ENCODE measurements at places on chromosomes 4 and X. TPM values are rescaled to one million over a fixed set of nuclear protein-coding genes. Genes with fewer than 3 reads are reported as not detected.
A peak's percentile ranks its signal among the peaks of the same experiment; 100 is the strongest.

PFKFB1 gene
- total RNA-seq, result 0.38 TPM

TLL1 gene
- not detected for total RNA-seq

F11 gene
- not detected for total RNA-seq

DUSP9 gene
- not detected for total RNA-seq

FAM184B gene
- not detected for total RNA-seq

DMRTC1 gene
- 0.71 TPM for total RNA-seq

VMA21 gene
- total RNA-seq, result 19.3 TPM

DNA sequence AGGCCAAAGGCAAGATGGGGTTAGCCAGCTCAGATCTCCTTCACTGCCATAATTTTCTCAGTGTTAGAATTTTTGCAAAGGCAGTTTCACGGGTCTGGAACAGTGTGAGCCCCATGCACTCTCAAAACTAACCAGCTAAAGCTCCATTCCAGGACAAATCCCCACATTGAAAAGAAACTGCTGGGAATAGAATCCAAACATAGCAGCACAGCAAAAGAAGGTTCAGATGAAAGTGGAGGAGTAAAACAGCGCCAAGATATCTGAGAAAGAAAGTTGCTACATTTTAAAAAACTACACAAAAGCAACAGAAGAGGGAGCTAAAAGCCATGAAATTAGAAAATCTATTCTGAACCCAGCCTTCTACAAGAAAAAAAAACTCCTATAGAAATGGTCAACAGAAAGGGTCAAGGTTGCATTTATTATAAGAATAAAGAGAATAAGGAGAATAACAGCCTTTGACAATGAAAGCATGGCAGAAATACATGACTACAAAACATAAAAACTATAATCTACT, 39.6 kb upstream of the SLC7A3 start:
- DNase-seq, result peak; percentile 15

DNA sequence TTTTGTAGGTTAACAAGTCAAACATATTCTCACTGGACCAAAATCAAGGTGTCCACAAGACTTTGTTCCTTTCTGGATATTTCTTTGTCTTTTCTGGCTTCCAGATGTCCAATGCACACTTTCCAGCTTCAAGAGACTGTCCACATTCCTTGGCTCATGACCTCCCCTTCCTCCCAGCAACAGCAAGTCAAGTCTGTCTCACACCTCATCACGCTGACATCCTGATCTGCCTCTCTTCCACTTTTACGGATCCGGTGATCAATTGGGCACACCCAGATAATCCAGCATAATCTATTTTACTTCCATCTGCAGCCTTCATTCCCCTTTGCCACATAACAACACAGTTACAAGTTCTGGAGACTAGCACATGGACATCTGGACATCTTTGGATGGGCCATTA, 9.6 kb downstream of the TIFA start:
- DNase-seq, result no peak

DNA sequence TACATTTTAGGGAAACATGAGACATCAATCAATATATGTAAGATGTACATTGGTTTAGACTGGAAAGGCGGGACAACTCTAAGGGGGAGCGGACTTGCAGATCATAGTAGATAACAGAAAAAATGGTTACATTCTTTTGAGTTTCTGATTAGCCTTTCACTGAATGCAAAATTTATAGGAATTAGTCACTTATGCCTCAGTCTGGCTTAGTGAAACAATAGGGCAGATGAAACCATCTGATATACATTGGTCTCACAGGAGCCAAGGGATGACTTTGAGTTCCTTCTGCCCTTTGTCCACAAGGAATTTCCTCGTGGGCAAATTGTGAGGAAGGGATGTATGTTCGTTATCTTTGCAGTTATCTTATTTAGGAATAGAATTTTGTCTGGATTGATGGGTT, 128.2 kb downstream of the ARSF start:
- no peak for DNase-seq

DNA sequence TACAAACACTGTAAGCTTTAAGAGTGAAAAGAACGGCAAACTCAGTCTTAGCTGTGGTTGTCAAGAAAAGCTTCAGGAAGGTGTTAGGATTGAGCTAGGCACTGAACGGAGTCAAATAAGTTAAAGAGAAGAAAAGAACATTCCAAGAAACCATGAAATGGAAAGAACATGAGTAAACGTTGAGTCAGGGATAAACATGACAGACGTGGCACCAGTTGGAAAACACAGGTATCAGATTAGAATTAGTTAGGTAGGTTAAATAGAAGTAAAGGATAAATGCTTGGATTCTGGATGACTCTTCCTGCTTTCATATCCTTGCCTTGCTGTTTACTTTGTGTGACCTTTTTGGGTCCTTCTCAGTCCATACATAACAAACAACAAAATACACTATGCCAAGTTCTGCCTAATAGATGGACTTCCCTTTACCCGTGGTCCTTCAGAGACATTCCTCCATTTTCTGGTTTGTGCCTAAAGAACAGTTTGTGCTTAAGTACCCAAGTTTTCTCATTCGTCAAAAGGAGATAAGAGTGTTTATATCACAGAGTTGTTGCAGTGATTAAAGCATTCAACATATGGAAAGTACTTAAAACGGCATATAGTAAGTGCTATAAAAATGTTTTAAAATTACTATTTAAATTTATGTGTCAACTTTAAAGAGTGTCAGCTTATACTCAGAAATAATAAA, 446.9 kb downstream of the TMA16 start:
- DNase-seq, result no peak

GRCh38 chrX:30957753-30958152, 68.7 kb upstream of the TAB3 start:
- no peak for DNase-seq

GRCh38 chr4:76485450-76485849, 50.4 kb downstream of the SHROOM3 start:
- no peak for DNase-seq

DNA sequence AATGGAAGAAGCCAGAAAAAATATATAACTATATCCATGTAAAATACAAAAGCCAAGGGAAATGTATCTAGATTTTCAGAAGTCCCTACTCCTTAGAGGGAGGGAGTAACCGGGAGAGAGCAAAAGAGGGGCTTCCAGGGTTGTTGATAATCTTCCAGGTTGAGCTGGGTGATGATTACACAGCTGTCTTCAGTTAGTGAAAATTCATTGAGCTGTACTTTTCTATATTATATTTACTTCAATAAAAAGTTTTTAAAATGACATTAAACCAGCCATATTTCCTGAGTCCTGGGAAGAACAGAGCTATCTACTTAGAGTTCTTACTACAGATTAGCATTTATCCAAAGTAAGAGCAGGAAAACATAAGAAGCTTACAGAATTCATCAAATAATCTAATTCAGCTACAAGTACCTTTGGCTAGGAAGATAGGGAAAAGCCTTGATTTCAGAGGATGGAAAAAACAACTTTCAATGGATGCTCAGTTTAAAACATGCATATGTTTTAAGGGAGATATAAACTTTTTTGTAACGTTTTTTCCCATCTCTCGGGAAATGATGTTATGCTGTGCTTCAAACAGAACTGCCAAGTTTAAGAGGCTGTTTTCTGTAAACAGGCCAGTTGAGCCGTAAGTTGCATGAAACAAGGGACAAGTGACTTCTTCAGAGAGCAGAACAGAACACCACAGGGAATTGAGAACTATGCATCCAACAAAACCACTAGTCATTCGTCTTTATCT, 204.6 kb downstream of the SCFD2 start:
- no peak for DNase-seq

DNA sequence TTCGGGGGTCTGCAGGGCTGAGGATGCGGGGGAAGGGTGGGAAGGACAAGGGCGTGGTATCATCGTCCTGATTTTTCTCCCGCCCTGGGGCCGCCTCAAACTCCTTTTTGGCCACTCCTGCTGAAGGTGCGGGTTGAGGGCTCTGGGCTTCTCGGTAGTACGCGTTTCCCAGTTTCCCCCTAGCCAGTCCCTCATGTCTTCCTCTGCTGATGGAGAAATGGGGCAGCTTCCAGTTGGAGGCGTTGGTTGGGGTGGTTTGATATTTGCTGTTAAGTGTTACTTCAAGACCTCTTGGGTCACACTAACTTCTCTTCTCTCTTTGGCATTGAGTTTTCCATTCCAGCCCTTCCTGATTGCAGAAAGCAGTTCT, 482 bp downstream of the GSTCD start:
- DNase-seq, result no peak

GRCh38 chrX:5341902-5342301, 886.8 kb downstream of the NLGN4X start:
- DNase-seq, result no peak
